NCI-H69 (cell line): ENCODE measurements at places on chromosomes 1 and 21.

GRCh38 chr21:41213021-41213420, 45.1 kb downstream of the BACE2 start:
- no peak for DNase-seq

GRCh38 chr1:55043011-55043410, 3.7 kb downstream of the PCSK9 start:
- no peak for DNase-seq

- peak; percentile 78 for DNase-seq
Observed at GRCh38 chr1:199706826-199707606, 320.5 kb upstream of the NR5A2 start.

GRCh38 chr1:201557572-201557958, 18.6 kb downstream of the NAV1 start:
- DNase-seq, result peak; percentile 66

GRCh38 chr1:212110617-212111016, 75.1 kb downstream of the DTL start:
- peak; percentile 15 for DNase-seq
